SJCRH30 (cell line): ENCODE measurements at places on chromosomes 13 and 19.
A peak's percentile ranks its signal among the peaks of the same experiment; 100 is the strongest.

DNA sequence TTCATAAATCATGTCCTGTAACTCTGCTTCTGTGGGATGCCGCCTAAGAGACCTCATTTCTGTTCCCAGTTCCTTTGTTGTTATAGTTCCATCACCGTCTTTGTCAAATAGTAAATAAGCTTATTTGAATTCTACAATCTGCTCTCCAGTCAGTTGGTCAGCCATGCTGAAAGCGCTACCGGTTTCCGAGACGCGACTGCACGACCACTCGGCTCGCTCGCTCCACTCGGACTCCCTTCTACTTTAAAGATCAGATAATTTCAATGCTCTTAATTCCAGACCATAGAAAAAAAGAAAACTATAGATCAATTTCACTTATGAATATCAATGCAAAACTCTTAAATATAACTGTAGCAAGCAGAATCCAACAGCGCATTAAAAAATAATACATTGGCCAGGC is 64.2 kb upstream of the STK24 start:
- DNase-seq, result no peak

GRCh38 chr19:3533033-3533432 is 5.9 kb upstream of the TEKTIP1 start:
- DNase-seq, result no peak

DNA sequence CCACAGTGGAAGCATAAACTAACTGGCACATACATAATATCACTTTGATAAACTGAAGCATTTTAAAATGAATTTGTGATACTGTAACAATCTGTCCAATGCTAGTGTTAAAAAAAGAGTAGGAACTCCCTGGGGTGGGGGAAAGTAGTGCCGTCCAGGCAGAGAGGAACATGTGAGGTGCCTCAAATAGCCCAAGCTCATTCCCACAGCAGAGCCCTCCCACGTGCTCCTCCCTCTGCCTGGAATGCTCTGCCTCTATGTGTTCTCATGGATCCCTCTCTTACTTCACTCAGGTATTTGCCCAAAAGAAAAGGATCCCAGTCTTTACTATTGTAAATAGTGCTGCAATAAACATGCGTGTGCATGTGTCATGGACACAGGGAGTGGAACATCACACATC is 188.1 kb downstream of the NHLRC3 start:
- DNase-seq, result no peak

- DNase-seq, result no peak
Measured at GRCh38 chr13:64099994-64100393, 2684.3 kb upstream of the PCDH20 start.

GRCh38 chr19:495402-496111 is 729 bp upstream of the MADCAM1 start:
- peak; percentile 54 for DNase-seq

DNA sequence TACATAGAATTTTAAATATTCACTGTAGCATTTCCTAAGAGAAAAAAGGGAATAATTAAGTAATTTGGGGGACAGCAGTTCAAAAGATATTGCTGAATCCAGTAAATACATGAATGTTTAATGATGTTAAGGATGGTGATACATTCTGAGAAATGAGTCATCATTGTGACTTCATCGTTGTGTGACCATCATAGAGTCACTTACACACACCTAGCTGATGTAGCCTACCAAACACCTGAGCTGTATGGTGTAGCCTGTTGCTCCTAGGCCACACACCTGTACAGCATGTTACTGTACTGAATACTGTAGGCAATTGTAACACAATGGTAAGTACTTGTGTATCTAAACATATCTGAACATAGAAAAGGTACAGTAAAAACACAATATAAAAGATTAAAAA is 34.8 kb downstream of the ATP7B start:
- no peak for DNase-seq

DNA sequence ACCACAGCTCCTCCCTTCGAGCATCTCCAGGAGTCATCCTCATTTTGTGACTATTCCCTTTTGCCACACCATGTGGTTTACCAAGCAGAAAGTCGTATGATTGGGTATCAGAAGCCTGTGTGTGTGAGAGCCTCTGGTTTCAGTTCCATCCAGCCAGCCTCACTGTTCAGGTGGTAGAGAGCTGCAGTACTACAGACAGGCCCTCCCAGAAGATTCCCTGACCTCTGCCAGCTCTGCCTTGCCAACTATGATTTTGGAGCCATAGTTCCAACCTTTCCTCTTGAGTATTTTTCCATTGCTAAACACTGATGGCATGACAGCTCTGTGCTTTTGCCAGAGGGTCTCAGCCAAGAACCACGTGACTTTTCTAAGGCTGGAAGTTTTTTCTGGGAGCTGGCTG is 82.5 kb downstream of the DHRS12 start:
- DNase-seq, result no peak

DNA sequence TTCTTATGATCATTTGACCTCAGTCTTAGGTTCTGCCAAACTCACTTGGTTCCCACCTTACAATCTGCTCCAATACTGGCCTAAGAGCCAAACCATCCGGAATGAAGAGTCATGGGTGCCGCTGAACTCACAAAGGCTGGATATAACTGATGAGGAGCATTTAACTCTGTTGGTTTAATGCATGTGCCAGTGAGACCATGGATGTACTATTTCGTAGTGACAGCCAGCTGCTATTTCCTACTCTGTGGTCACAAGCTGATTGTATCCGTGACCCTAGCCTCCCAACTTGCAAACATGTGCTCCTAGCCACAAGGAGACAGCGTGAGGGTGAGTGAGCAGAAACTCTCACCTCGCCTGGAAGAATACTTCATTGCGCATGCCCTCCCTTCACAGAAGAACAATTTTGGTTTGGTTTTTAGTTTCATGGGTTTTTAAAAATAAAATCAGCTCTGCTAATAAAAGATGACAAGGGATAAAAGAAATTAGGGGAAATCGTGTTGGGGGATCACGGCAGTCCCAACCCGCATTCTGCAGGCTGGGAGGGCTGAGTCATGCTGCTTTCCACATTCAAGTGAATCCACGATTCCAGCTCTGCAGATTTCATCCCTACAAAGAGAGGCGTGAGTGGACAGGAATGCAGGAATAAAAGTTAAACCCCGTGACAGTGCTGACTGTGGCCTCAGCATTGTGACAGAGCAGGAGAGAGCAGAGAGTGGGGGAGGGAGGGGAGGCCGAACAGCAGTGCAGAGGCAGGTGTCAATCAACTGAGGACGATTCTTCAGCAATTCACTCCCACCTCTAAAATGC is 66.8 kb upstream of the RAP2A start:
- peak; percentile 66 for DNase-seq

DNA sequence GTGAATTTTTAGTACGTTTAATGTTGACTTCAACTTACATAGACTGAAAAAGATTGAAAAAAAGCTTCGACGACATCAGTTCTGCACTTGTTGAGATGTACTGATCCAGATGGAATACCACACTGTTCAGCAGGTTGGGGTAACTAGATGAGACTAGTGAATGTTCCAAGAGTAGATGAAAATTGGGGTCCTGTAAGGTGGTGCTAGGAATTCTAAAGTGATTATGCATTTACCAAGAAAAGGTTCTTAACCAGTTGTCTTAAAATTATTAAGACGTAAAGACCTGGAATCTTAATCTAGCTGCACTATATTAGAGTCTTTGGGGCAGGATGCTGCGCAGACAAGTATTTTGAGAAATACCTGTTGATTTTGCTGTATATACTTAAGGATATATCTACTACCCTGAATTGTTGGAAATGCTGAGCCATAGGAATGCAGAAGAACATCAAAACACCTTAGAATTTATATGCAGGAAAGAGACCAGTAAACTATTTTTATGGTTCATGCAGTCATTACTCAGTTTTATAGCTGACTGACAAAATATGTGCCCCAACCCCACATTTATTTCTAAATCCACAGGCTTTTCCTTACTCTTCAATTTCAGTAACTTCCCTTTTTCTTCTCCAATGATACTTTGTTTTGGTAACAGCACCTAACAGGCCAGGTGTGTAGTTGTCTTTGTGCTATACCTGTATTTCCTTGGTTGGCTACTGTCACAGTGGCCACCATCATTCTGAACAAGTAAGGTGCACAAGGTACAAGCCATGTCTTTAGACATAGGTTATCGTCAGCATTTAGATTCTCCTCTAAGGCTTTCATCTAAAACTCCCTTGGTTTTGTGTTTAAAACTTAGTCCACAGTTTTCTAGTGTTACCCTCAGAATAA is 8.6 kb downstream of the MIR17HG start:
- no peak for DNase-seq
